Progenitor cell of endocrine pancreas (in vitro differentiated cells): ENCODE measurements at places on chromosomes 2 and 18.

GRCh38 chr2:141701618-141702017 lies 429.2 kb downstream of the LRP1B start:
- no peak for DNase-seq

GRCh38 chr2:144975881-144976280 lies 456.0 kb upstream of the ZEB2 start:
- DNase-seq = no peak

DNA sequence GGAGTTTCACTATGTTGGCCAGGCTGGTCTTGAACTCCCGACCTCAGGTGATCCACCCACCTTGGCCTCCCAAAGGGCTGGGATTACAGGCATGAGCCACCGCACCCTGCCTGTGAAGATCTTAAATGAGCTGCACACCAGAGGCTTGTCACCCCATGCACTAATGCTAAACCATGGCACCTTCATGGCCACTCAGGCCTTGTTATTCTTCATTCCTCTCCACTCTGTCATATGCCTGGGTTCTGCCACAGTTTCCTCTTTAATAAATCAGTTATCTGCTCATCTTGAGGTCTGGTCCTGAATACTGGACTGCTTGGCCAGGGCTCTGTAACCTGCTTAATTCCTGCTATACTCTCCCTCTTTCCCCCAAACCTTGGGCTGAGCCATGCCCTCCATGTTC lies 303.9 kb upstream of the FBXO11 start:
- no peak for DNase-seq

GRCh38 chr2:100321866-100322820 lies at the start of gene LONRF2:
LONRF2 (minus strand) TSS chr2:100322501; CDS start chr2:100322093, 408 bp downstream.
- DNase-seq = peak; percentile 45

DNA sequence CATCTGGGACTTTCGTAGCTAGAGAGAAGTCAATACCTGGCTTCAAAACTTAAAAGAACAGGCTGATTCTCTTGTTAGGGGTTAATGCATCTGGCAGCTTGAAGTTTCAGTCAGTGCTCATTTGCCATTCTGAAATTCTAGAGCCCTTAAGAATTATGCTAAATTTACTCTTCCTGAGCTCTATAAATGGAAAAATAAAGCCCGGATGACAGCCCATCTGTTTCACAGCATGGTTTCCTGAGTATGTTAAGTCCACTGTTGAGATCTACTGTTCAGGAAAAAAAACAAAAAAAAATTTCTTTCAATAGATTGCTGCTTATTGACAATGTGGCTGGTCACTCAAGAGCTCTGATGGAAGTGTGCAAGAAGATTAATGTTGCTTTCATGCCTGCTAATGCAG lies 101.3 kb upstream of the RPE start:
- DNase-seq = no peak

DNA sequence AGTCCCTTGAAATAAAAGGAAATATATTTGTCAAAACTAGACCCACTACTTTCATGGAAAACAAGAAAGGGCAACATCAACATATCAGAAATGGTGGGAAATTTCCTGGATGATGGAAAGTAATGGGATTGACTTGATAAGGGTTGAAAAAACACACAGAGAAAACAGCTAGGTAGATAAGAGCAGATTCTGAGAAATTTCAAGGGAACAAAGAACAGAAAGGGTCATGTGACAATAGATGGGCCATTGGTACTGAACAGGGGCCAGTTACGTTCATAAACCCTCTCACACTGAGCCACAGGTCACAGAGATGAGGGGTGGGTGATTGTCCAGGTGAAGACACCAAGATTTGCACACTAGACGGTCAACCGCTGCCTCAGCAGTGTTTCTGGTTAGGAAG lies 98.7 kb downstream of the QPCT start:
- DNase-seq = no peak

DNA sequence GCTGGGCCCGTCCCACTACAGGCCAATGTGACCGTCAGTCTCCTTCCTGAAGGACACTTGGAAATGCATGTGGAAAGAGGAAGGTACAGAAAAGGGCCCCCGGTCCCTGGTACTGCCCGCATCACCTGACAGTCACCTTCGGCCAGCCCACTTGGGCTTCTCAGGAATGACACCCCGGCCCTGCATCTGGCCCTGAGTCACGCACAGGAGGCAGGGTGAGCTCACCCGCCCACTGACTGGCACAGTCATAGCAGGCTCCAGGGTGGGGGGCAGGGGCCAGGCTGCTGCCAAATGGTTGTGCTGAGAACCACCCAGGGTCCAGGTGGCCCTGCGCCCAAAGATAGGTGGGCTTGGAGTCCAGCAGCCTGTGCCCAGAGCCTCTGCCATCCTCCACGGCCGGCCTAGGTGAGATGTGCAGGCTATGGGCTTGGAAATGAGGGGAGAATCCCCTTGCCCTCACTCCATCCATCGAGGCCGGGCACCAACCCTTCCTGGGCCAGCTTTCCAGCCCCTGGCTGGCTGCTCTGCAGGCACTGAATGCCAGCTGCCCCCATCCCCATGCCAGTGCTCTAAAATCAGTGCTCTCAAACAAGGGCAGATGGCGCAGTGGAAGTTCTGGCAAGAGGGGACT lies 14.1 kb downstream of the EMX1 start:
- DNase-seq = no peak

GRCh38 chr2:221635949-221636348 lies 63.8 kb upstream of the EPHA4 start:
- no peak for DNase-seq

GRCh38 chr18:48099481-48100164 lies 169.2 kb upstream of the SMAD2 start:
- no peak for DNase-seq

GRCh38 chr2:69605284-69605683 lies 38.3 kb downstream of the AAK1 start:
- DNase-seq = no peak

- no peak for DNase-seq
These were observed 312.2 kb upstream of the RAB12 start for GRCh38 chr18:8296886-8297616.

GRCh38 chr2:172822585-172822984 lies 86.9 kb downstream of the RAPGEF4 start:
- DNase-seq = no peak

DNA sequence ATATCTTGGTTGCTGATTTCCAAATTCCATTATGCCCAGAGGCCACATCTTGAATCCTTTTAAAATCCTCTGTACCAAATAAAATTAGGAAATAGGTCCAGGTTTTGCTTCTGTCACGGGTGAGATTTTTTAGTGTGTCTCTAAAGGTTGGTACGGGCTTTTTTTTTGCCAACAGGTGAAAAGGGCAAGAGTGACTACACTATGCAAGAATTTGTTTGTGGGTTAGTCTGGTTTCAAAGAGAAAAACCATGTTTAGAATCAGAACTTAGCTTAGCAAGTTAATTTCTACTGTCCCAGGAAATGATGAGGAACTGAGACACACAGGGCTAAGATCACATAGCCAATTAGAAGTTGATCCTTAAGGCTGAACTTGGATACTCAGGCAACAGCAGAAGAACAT lies 41.7 kb downstream of the POLR1A start:
- no peak for DNase-seq

GRCh38 chr2:129619471-129619870 lies 360.0 kb upstream of the RAB6C start:
- DNase-seq = no peak
